ENCODE measurements at places on chromosomes 2 and 18. TPM values are rescaled to one million over a fixed set of nuclear protein-coding genes. Genes with fewer than 3 reads are reported as not detected.

The CEBPZOS gene
- polyA plus RNA-seq = 27.8 TPM

GRCh38 chr18:5457462-5457957, 86.3 kb downstream of the EPB41L3 start:
- no peak for DNase-seq

The PPM1B gene
- 35.9 TPM for polyA plus RNA-seq

DNA sequence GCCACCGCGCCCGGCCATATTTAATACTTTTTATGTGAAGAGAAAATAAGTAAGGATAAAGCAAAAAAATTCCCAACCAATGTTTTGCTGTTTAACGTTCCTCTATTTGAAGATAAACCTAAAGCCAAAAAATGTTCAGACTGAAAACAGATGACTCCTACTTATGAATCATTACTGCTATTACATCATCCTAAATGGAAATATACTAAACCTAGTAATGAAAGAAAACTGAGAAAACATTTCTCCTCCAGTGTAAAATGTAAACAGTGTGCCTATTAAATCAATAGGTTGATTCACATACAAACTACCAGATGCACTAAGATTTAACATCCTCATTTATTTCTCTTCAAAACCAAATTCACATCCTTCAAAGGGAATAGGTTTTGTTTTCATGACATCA, 43.5 kb downstream of the CWC22 start:
- DNase-seq = no peak

GRCh38 chr2:48069769-48070168, 163.5 kb upstream of the FBXO11 start:
- DNase-seq = no peak

DNA sequence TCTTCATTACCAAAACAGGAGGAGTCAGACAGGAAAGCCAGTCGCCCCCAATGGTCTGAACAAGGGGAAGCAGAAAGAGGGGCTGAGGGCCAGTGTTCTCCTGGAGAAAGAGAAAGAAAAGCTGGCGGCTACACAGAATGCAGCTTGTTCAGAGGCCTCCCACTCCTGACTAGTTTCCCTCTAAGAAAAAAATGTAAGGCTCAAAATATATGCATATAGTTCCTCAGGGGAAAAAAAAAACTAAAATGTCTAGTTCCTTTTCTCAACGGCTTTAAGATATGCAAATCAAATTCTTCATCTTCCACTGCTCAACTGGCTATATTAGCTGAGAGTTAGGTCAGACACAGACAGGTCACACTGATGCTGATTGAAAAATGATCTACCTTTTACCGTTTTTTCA, 18.6 kb downstream of the MBOAT2 start:
- DNase-seq = no peak

The SOWAHC gene
- polyA plus RNA-seq = 13.9 TPM

DNA sequence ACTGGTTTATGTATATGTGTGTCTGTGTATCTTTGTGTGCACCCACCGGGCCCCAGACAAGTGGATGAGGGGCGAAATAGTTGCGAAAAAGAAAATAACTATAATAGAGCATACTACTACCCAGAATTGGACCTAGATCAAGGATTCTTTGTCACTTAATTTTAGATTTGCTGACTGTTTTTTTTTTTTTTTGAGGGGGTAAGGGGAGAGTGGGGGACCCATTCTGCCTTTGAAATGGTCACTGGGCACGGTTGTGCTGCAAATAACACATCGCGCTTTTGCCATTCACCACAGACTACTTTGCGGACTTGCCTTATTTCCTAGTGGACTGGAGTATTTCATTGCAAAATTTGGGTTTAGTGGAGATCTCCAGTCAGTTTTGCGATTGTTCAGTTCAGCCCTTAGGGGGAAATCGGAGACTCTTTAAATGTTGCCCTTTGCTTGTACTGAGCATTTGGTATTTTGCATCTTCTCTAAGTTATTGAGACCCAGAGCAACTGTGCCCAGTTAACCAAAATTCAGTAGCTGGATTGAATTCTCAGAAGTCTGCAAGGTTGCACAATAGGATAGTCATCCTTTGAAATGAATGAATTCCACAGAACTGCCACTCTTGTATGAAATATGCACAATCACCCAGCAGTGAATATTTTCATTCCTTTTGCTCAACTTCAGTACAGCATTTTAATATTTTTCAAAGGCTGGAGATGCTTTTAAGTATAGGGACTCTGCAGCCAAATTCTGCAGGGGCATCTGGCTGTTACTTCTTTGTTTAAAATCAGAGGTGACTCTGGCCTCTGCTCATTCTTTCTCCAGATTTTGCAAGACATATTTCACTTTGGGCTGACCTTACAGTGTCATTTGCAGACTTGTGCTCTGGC, 2.9 kb downstream of the TRIB2 start:
- DNase-seq = no peak

The SLC30A3 gene
- 0.04 TPM for polyA plus RNA-seq

The CDC42EP3 gene
- 94.1 TPM for polyA plus RNA-seq

GRCh38 chr2:227615906-227616305, 1.3 kb upstream of the SCYGR3 start:
- DNase-seq = no peak
